Activated effector memory CD4-positive, alpha-beta T cell treated with Interleukin-2 at 50 U/mL for 16 hours (primary cell): ENCODE measurements at places on chromosomes 11 and 22.
A peak's percentile ranks its signal among the peaks of the same experiment; 100 is the strongest.

DNA sequence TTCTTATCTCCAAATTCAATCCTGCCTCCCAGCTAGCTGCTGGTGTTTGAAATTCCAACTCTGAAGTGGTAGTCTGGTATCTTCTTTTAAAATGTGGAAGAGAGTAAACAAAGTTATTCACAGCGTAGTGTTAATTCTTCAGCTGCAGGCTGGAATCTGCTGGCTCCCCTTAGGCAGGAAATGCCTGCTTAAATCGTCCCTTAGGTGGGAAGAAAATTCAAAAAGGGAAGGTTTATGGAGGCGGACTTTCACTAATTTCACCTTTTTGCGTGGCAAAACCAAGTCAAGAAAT is 439.0 kb upstream of the CCDC90B start:
- DNase-seq, result no peak

DNA sequence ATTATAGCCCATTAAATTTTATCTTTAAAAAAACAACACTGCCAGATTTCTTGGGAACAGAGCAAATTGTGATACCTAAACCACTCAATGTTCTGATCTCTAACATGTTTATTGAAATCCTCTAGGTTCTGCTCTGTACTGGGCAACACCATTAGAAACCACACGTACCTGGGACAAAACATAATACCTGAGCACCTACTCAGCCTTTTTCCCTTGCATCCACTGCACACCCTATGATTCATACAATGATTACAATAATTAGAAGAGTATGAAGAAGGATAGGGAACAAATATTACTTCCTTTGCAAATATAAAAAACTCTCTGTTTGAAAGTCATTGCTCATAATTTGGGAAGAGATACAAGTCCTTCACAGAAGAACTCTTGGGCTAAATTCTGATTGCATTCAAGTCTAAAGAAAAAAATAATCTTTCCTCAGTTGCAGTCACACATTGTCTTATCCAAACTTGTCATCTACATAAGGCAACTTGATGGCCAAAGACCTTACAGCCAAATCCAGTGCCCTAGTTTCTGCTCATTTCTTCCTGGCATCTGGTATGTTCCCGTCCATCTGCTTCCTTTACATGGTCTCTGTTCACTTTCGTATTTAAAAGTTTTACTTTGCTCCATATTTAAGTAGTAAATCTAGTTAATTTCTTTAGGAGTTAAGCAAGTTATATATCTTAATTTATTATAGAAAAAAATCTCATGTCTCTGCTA is 407.4 kb downstream of the LRRC4C start:
- no peak for DNase-seq

DNA sequence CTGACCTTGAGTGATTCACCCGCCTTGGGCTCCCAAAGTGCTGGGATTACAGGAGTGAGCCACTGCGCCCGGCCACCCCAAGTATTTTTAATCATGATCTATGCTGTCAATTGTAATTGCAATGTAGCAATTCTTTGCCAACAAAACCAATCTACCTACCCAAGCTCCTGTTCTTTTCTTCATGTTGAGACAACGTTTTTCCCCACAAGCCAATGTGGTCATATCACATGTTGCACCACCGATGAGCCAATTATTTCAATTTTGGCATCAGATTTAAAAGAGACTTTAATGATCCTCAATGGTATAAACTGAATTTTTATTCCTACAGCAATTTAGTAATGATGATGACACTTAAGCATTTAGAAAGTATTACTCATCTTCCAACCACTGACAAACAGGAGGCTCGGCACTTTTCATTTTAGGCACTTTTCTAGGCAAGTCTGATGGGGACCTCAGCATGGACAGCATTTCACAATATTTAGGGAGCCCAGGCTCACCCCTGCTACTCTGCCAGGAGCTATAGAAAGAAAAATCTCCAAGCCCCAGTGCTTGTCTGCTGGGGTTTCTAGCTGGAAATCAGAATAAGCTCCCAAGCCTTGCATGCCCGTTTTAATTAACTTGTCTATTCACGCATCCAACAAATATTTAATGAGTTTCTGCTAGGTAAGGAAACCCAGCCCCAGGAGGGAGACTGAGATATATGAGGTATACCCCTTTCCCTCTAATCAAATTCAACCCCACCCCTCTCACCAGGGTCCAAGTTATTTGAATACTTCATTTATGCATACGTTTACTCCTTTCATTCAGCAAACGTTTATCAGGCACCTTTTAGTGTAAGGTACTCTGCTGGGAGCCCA is 291.4 kb downstream of the ST3GAL4 start:
- DNase-seq, result no peak

DNA sequence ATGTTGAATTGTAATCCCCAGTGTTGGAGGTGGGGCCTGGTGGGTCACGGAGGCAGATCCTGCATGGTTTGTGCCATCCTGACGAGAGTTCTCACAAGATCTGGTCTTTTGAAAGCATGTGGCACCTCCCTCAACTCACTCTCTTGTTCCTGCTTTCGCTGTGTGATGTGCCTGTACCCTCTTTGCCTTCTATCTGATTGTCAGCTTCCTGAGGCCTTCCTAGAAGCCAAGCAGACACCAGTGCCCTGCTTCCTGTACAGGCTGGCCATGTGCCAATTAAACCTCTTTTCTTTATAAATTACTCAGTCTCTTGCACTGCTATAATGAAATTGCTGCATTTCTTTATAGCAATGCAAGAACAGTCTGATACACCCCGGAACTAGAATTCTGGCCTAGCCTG is 13.1 kb downstream of the PTPN5 start:
- DNase-seq, result no peak

- DNase-seq, result peak; percentile 18
Measured at GRCh38 chr11:61966734-61967115, 709 bp downstream of the FTH1 start.
